ENCODE measurements at places on chromosomes 1 and 21. TPM values are rescaled to one million over a fixed set of nuclear protein-coding genes. Genes with fewer than 3 reads are reported as not detected.

DNA sequence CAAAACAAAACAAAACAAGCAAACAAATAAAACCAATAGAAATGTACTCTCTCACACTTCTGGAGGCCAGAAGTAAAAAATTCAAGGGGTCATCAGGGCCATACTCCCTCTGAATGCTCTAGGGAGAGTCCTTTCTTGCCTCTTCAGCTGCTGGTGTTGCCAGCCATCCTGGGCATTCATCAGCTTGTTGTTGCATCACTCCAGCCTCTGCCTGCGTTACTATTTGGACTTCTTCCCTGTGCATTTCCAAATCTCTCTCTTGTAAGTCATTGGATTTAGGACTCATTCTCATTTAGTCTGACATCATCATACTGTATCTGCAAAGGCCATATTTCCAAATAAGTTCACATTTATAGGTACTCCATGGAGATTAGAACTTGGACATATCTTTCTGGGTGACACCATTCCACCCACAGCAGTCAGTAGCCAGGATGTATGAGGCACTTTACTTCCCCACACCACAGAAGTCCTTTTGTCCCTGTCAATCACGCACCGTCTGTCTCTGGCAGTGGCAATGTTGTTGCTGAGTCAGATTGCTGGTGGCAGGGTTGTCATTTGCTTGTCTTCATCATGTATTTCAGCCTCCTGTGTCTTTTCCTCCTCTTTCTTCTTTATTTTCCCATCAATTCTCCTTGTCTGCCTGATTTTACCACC lies 151.0 kb upstream of the KCNJ6 start:
- no peak for DNase-seq

PADI6 gene
- not detected for total RNA-seq

DNA sequence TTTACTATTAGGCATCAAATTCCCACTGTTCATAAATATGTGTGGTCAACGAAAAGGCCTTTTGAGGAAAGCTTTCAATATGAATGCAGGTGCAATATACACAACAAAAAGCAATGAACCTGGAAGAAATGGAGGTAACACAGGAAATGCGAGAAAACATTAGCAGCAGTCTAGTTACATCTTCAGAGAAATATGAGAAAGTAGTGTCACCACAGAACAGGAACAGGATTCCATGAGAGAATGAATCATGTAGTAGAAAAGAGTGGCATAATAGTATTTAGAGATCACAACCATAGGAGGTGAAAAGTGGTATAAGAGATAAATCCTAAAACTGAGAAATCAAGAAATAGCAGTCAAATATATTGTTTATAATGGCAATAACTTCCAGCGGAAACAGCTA lies 103.7 kb downstream of the AK5 start:
- no peak for DNase-seq

DNA sequence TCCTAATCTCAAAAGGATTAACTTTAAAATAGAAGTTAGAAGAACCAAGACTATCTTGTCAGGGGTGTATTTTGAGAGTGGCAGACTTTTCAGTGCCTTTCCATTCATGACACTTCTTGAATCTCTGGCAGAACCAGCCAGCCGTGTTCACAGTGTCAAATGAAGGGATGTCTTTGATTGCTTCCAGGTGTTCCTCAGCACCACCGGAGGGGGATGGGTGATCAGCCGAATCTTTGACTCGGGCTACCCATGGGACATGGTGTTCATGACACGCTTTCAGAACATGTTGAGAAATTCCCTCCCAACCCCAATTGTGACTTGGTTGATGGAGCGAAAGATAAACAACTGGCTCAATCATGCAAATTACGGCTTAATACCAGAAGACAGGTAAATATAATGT lies 32.3 kb downstream of the FMO1 start:
- DNase-seq: no peak

ACBD6 gene
- total RNA-seq: 51.4 TPM

MATN1 gene
- 0.59 TPM for total RNA-seq
